A172 (cell line): ENCODE measurements at places on chromosomes 4 and X. TPM values are rescaled to one million over a fixed set of nuclear protein-coding genes. Genes with fewer than 3 reads are reported as not detected.
A peak's percentile ranks its signal among the peaks of the same experiment; 100 is the strongest.

- peak; percentile 76 for DNase-seq
Measured at GRCh38 chr4:89316931-89317366, 9.3 kb upstream of the GPRIN3 start.

DNA sequence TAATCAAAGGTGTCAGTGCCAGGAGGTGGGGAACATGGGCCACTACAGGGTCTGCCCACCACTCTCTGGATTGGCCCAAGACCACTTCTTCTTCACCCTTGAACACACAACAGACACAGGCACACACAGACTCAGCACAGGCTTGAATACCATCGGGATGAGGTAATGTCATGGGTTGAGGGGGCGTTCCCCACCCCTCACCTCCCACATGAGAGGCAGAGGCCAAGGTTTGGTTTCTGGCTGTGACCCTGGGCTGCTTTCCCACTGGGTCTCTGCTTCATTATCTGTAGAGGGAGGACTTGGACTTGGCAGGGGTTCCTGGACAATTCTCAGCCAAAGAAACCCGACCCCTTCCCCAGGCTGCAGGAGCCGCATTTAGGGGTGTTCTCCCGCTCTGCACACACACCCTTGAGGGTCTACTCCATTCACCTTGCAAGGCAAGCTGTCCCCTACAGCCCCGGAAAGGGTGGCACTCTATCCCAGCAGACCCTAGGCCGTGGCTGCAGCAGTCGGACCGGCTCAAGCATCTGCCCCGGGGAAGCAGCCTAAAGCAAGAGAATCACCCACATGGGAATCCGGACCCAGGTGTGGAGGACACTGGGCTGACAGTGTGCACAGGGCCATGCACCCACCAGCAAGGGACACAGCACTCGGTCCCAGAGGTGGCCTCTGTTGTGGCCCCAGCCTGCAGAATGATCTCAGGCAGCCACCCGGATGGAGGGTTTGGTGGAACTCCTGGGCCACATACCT is 62.4 kb downstream of the TRMT44 start:
- no peak for DNase-seq

DNA sequence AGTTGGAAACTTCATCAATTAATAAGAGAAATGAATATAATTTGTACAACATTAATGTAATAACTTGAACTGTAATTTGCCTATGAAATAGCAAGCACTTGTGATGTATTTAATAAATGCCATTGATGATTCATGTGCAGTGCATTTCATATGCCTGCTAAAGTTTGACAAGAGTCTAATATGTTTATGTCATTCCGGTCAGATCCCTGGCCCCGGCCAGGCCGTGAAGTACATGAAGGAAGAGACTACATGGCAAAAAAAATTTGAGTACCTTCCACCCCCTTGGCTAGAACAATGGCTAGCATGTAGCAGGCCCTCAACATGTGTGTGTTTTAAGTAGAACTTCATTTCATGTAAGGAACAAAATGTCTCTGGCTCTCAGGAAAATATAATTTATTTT is 161.3 kb downstream of the ATP10D start:
- no peak for DNase-seq

DNA sequence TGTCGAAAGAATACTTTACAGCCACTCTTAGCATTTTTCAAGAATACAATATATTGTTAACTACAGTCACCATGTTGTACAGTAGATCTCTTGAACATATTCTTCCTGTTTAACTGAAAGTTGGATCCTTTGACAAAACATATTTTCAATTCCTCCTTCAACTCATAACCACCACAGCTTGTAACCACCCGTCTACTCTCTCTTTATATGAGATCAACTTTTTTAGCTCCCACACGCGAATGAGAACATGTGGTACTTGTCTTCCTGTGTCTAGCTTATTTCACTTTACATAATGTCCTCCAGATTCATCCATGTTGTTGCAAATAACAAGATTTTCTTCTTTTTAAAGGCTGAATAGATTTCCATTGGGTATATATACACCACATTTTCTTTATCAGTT is 338.3 kb upstream of the IGFBP7 start:
- DNase-seq, result no peak

- DNase-seq, result no peak
Measured at GRCh38 chr4:155197757-155198156, 10.7 kb upstream of the NPY2R start.

- no peak for DNase-seq
Measured at GRCh38 chr4:15398001-15398400, 29.8 kb upstream of the C1QTNF7 start.

- DNase-seq, result no peak
Measured at GRCh38 chrX:28591542-28591941, 4.3 kb downstream of the IL1RAPL1 start.

DNA sequence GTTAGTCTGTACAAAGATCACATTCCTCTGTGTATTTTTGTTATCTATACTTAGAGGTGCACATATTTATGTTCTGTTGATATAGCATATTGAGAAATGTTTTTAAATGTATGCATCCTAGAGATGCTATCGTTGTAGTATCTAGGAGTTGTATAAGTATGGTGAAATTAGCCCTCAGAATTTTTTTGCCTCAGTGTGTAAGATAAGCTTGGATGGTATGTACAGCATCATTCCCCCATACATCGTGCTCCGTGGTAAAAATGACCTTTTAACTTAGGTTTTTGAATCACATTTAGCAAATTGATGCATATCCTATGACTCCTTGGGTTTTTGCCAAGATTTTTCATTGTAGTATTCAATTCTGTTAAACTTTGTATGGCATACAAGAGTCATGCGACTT is 113.5 kb downstream of the RPA4 start:
- no peak for DNase-seq

DNA sequence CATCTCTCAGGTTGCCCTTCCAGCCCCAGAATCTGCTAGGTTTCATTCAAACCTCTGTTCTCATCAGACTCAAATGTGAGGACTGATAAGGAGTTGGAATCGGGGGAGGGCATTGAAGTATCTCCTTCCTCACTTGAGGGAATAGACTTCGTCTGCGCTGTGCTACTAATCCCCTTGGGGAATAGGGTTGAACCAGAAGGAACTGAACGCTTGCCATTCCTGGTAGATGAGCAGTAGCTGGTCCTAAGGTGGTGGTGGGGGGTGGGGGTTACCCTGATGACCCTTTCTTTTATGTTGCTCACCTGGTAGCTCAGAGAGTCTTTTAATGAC is 692 bp upstream of the SLC9A7 start:
- DNase-seq, result peak; percentile 31

- DNase-seq, result no peak
Measured at GRCh38 chr4:21034728-21035127, 334.5 kb downstream of the PACRGL start.

DNA sequence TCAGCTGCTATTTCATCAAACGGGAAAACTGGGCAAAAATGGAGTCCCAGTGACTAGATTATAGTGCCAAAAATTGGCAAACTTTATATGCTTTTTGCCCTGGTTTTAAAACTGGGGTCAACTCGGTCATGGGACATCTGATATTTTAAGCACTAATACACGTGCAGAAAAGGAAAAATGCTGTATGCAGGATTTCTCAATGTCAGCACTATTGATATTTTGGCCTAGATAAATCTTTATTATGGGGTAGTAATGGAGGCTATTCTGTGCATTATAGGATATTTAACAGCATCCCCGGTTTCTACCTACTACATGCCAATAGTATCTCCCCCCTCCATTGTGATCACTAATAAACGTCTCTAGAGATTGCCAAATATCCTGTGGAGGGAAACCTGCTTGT is 870.9 kb upstream of the IGFBP7 start:
- no peak for DNase-seq

Gene SSX4
- total RNA-seq, result not detected in 2 replicates

Gene DUSP9
- total RNA-seq, result 9.0 and 9.3 TPM in 2 replicates

Gene SMIM10
- 0.40 and 0.60 TPM in 2 replicates for total RNA-seq

Gene SOD3
- 1.9 and 2.7 TPM in 2 replicates for total RNA-seq

Gene UNC5C
- total RNA-seq, result 17.4 and 20.0 TPM in 2 replicates

Gene AR
- total RNA-seq, result 3.6 and 3.7 TPM in 2 replicates
